ENCODE measurements at places on chromosomes 7 and 10. TPM values are rescaled to one million over a fixed set of nuclear protein-coding genes. Genes with fewer than 3 reads are reported as not detected.

Gene SAMD9L
- total RNA-seq, result 21.0 TPM

Gene SLK
- total RNA-seq, result 82.3 TPM

Gene PRSS37
- not detected for total RNA-seq

Gene ERVW-1
- total RNA-seq, result not detected

Gene FBXL13
- 0.99 TPM for total RNA-seq

All from smooth muscle cell of trachea (primary cell).